K562 (cell line): ENCODE measurements at places on chromosomes 3 and 15.

DNA sequence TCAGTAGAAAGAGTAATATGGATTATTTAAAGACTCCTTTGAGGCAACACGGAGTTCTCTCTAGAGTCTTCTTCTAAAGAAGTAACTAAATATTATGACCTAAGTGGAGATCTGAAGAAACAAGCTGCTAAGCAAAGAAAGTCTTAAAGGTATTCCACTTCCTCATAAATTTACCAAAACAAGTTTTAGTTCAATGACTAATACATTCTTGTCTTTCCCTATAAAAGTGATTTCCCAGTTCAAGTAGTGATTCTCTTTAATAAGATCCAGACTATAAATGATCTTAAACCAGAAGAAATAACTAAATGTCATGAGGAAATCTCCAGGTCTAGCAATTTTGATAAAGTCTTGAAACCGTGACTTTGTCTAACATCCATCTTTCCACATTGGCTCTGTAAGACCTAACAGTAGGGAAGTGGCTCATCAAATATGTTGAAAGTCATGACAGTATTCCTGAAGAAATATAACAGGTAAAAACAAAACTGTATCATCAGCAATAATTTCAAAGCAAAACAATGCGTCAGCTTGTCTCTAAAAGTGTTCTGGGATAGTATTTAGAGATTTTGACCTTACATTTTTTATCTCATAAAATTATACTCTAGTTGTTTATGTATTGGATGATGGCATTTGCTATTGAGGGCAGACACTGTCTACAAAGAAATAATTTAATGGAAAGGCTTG is 51.8 kb upstream of the NEDD4 start:
- no peak for DNase-seq

- no peak for DNase-seq
Observed at GRCh38 chr3:46684891-46685290, 8.6 kb downstream of the ALS2CL start.

GRCh38 chr3:132592216-132592615 is 4.9 kb upstream of the ACKR4 start:
- DNase-seq: no peak

GRCh38 chr3:114790752-114791151 is 356.3 kb downstream of the ZBTB20 start:
- DNase-seq: no peak

DNA sequence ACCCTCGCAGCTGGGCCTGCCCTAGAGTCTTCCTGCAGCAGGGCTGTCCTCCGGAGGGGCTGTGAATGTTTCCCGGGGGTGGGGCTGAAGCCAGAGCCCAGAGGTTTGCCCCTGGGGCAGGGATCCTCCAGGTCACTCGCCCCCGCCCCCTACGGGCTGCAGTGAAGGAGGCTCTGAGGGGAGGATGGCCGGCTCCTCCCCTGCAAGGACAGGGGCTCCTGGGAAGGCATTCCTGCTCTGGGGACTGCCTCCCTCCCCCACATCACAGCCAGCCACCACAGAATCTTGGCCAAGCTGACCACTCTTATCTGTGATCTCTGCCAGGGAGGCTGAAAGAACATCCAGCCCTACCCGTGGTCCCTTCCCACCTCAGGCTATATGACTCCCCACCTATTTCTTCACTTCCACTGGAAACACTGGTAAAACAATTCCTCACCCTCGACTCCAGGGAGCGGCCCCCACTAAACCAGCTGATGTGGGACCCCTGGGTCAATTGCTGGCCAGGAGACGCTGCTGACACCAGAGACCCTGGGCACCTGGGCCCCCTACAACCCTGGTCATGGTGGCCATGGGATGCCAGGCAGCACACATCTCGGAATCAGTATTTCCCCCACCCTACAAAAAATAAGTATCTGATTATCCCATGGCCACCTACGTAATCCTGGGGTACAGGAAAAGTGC is 66.0 kb downstream of the HMCES start:
- peak; percentile 53 for DNase-seq

- DNase-seq: no peak
Observed at GRCh38 chr3:186254676-186255650, 107.1 kb downstream of the DGKG start.

GRCh38 chr3:64163019-64163754 is 62.1 kb downstream of the PRICKLE2 start:
- DNase-seq: no peak
